ENCODE measurements at places on chromosomes 13 and 19. TPM values are rescaled to one million over a fixed set of nuclear protein-coding genes. Genes with fewer than 3 reads are reported as not detected.

DNA sequence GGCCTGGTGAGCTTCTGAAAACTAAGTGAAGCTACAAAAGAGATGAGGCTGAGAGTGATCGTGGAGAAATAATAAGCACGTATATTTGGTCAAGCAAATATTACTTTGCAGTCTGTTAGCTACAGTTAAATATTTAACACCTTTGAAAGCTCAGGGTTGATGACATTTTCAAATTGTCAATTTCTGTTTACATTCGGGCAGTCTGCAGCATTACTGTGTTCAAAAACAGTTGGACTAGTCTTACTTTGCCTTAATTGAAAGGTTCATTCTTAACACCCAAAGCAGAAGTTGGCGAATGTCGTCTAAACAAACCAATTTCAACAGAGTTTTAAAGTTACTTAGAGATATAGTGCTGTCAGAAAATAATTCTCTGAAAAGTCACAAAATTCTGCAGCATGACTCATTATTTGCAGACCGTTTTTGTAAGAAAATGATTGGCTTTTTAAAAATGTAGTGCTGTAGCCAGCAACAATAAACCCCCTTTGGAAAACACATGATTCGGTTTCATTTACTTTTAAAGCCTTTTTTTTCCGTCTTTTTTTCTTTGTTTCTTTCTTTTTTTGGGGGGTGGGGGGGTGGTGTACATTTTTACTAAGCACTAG, 549.0 kb downstream of the GPC6 start:
- H3K36me3 ChIP-seq: no peaks in the 10 kb centered on the region
- H3K27me3 ChIP-seq: no peaks in the 10 kb centered on the region
- no peak for DNase-seq
- H3K4me3 ChIP-seq: no peak overlapping the region
- H3K27ac ChIP-seq: no peak overlapping the region
- peaks cover 49% of the 10 kb centered on the region for H3K4me1 ChIP-seq

GRCh38 chr13:46633416-46633815, 80.4 kb downstream of the LRCH1 start:
- no peaks in the 10 kb centered on the region for H3K27me3 ChIP-seq
- H3K36me3 ChIP-seq: no peaks in the 10 kb centered on the region
- DNase-seq: no peak
- H3K27ac ChIP-seq: no peak overlapping the region
- no peak overlapping the region for H3K4me3 ChIP-seq

The ZNF83 gene
- total RNA-seq: 63.8 TPM

The PSG11 gene
- total RNA-seq: not detected

- H3K27ac ChIP-seq: no peak overlapping the region
- H3K36me3 ChIP-seq: peaks cover 3% of the 10 kb centered on the region
- H3K4me3 ChIP-seq: no peak overlapping the region
- no peaks in the 10 kb centered on the region for H3K27me3 ChIP-seq
- DNase-seq: no peak
Observed at GRCh38 chr19:15913384-15913783, 15.5 kb upstream of the CYP4F2 start.

GRCh38 chr13:95708391-95708774, 31.4 kb downstream of the DNAJC3 start:
- H3K4me1 ChIP-seq: no peaks in the 10 kb centered on the region
- H3K27ac ChIP-seq: no peak overlapping the region
- no peaks in the 10 kb centered on the region for H3K36me3 ChIP-seq
- no peaks in the 10 kb centered on the region for H3K27me3 ChIP-seq
- H3K4me3 ChIP-seq: no peak overlapping the region

DNA sequence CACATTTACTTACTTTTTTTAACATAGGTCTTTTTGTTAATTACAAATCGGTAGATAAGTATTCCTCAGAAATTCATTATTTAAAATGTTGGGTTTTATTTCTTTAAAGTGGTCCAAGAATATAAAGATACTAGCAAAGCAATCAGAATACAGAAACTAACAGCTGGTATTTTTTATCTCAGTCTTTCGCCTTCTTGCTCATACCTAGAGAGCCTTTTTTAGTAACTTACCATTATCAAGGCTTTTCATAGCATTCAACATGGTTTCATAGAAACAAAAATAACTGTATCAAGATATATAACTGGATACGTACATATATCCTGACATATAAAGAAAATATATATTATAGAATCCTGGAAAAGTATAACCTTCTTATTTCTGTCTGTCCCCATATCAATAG, 227.8 kb upstream of the MIR17HG start:
- no peak for DNase-seq
- no peaks in the 10 kb centered on the region for H3K36me3 ChIP-seq
- H3K4me1 ChIP-seq: peaks cover 4% of the 10 kb centered on the region
- H3K27me3 ChIP-seq: no peaks in the 10 kb centered on the region

GRCh38 chr13:96958286-96958891, 35.9 kb downstream of the OXGR1 start:
- no peaks in the 10 kb centered on the region for H3K4me1 ChIP-seq
- H3K4me3 ChIP-seq: no peak overlapping the region
- DNase-seq: peak; percentile 64
- no peaks in the 10 kb centered on the region for H3K27me3 ChIP-seq
- H3K27ac ChIP-seq: no peak overlapping the region

- H3K27me3 ChIP-seq: no peaks in the 10 kb centered on the region
- H3K36me3 ChIP-seq: no peaks in the 10 kb centered on the region
- no peak overlapping the region for H3K27ac ChIP-seq
- no peak overlapping the region for H3K4me3 ChIP-seq
Observed at GRCh38 chr13:59633290-59633689, 530.4 kb downstream of the DIAPH3 start.

DNA sequence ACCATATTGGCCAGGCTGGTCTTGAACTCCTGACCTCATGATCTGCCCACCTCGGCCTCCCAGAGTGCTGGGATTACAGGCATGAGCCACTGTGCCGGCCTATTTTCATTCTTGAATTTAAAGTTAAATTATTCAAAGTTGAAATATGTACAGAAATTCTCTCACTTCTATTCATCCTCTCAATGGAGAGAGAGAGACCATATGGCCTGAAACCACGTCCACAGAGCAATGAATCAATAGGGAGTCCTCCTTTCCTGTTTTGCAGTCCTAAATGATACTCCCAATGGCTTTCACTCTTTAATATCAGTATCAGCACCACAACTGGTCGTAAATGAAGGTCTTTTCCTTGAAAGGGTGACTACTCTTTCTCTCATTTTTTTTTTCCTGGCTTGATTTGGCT, 30.5 kb upstream of the KCTD4 start:
- H3K36me3 ChIP-seq: no peaks in the 10 kb centered on the region
- no peak for DNase-seq
- no peaks in the 10 kb centered on the region for H3K27me3 ChIP-seq

The OR10H4 gene
- not detected for total RNA-seq

The KLK5 gene
- not detected for total RNA-seq

- no peaks in the 10 kb centered on the region for H3K36me3 ChIP-seq
- H3K4me3 ChIP-seq: no peak overlapping the region
- H3K4me1 ChIP-seq: no peaks in the 10 kb centered on the region
Observed at GRCh38 chr13:36101157-36101556, 30.0 kb downstream of the DCLK1 start.

Data from neural progenitor cell (in vitro differentiated cells).